ENCODE measurements at places on chromosomes 5 and 9. TPM values are rescaled to one million over a fixed set of nuclear protein-coding genes. Genes with fewer than 3 reads are reported as not detected.

Gene UBTD2
- 21.1 TPM for total RNA-seq

Gene EIF4EBP3
- 14.2 TPM for total RNA-seq

Gene TAS2R1
- not detected for total RNA-seq

Gene CDC20B
- not detected for total RNA-seq

- no peak for DNase-seq
These were observed 32.6 kb upstream of the ACOT12 start for GRCh38 chr5:81426359-81427030.

GRCh38 chr5:81302596-81302995 lies 1.2 kb downstream of the ZCCHC9 start:
- no peak for DNase-seq

DNA sequence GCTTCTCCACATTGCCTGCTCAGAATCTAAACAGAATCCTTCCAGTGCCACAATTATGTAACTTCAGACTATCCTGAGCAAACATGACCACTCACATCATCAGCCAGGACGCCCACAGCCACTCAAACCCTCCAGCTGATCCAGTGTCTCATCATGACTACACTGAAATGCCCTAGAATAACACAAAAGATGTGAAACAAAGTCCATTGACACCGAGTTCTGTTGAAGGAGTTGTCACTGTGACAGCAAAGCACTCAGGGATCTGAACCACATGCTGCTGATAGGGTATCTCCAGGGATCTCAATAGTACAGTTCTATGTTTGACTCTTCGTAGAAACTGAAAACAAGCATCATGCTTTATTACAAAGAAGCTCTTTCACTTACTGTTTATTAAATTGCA lies 150.2 kb downstream of the GABBR2 start:
- no peak for DNase-seq

DNA sequence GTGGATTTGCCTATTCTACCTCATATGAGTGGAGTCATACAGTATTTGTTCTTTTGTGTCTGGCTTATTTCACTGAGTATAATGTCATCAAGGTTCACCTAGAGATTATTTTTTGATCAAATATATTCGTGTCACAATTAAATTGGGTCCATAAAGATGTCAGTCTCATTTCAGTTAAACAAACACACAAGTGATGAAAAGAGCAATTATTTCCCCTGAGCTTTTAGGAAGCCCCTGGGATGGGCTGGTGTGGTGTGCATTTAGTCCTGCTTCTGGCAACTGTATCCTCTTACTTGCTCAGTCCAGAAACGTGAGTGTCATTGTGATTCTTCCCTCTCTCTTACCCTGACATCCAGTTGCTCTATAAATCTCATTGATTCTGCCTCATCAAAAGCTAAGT lies 52.8 kb upstream of the CARTPT start:
- no peak for DNase-seq

DNA sequence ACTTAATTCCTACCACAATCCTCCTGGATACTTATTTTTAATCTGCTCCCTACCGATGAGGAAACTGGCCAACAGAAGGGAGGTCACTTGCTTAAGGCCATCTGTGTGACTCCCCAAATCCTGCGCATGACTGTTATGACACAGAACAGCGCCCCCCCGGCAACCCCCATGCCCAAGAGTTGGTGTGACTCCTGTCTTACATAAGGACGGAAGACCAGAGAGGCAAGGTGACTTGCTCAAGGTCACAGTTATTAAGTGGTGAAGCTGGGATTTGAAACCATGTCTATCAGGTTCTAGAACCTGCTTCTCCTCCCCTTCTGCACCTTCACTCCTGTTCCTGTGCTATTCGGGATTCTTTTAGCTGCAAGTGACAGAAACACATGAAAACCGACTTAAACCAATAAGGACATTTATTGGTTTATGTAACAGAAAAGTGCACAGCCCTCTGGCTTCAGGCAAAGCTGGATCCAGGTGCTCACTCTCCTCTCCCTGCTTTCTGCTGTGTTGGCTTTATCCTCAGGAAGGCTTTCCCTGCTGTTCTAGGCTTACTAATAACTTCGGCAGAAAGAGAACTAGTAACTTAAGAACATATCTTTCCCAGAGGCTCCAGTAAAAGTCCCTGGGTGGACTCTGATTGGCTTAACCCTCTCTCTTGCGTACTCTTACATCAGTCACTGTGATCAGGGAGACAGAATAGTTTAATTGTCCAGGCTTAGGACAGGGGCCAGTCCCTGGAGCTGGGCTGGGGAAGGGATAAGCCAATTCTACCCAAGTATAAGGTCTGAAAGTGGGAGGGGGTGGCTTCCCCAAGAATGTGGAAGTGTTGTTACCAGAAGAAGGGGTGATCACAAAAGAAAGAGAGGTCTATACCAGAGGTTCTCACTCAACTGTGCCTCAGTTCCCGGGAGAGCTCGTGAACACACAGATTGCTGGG lies 43.7 kb downstream of the FGF18 start:
- no peak for DNase-seq

GRCh38 chr5:148995791-148996190 lies 67.1 kb downstream of the SH3TC2 start:
- no peak for DNase-seq

- DNase-seq, result no peak
These were observed 25.6 kb downstream of the STK10 start for GRCh38 chr5:172162323-172162986.

- no peak for DNase-seq
These were observed 368 bp downstream of the SURF1 start for GRCh38 chr9:133355881-133356357.

GRCh38 chr9:86591472-86591871 lies 237.3 kb upstream of the TUT7 start:
- no peak for DNase-seq
